ENCODE measurements at places on chromosomes 4 and X.

- DNase-seq, result no peak
Measured at GRCh38 chrX:50888884-50889283, 21.7 kb upstream of the BMP15 start.

GRCh38 chr4:79492148-79492547 lies 84.1 kb upstream of the GK2 start:
- DNase-seq, result no peak

GRCh38 chr4:150960079-150960478 lies 55.0 kb downstream of the LRBA start:
- peak; percentile 68 for DNase-seq

DNA sequence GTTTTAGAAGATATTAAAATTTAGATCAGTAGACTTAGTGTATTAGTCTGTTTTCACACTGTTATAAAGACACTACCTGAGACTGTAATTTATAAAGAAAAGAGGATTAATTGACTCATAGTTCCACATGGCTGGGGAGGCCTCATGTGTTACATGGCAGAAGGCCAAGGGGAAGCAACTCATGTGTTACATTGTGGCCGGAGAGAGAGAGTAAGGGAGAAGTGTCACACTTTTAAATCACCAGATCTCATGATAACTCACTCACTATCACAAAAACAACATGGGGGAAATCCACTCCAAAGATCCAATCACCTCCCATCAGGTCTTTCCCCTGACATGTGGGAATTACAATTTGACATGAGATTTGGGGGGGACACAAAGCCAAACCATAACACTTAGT lies 1159.7 kb upstream of the PCDH7 start:
- DNase-seq, result peak; percentile 52

DNA sequence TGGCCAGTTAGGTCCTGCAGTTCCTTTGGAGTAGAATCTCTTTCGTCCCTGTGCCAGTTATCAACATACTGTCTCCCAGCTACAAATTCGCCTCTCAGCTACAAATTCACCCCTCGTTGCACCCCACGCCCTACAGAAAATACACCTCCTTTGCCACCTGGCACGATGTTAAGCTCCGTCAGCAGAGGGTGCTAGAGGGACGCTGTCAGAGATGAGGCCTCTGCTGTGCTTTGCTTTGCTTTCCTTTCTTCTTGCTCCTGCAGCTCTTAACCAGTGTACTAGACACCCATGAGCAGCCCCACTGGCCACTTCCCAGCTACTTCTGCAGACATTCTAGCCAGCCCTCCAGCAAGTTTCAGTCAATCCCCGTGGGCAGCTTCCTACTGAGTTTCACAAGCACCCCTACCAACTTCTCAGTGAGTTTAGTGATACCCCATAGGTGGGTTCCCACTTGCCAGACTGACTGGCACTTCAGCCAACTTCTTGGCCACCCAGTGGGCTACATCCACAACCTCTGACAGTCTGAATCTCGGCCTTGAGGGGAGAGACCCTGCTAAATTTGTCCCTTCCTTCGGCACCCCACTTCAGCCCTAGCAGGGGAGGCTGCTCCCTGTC lies 21.8 kb downstream of the HAUS3 start:
- DNase-seq, result peak; percentile 69

- peak; percentile 77 for DNase-seq
Measured at GRCh38 chr4:71026086-71026485, 32.6 kb downstream of the DCK start.

DNA sequence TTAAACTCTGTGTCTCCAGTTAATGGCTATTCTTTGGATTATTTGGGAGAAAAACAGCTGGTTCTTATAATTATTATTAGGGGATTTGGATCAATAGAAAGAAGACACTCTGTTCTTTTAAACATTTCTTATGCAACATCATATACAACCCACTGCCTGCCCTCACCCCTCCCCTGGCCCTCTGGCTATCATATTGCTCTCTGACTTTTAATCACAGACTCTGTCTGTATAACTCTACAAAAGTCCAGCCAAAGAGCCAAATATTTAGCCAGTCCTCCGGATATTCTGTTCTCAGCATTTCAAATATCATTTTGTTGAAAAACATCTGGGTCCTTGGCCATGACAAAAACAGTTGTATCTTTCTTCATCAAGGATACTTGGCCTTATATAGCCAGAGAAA lies 19.0 kb upstream of the PACRGL start:
- no peak for DNase-seq

- DNase-seq, result no peak
Measured at GRCh38 chr4:152218576-152218975, 317.3 kb downstream of the FBXW7 start.

GRCh38 chr4:137536789-137537561 lies 4.7 kb upstream of the PCDH18 start:
- DNase-seq, result peak; percentile 32

GRCh38 chr4:6071191-6071958 lies 53.1 kb upstream of the C4orf50 start:
- no peak for DNase-seq

- no peak for DNase-seq
Measured at GRCh38 chrX:146141221-146141620, 323.6 kb downstream of the SLITRK2 start.

GRCh38 chr4:7332216-7333023 lies 102.3 kb downstream of the PSAPL1 start:
- no peak for DNase-seq

DNA sequence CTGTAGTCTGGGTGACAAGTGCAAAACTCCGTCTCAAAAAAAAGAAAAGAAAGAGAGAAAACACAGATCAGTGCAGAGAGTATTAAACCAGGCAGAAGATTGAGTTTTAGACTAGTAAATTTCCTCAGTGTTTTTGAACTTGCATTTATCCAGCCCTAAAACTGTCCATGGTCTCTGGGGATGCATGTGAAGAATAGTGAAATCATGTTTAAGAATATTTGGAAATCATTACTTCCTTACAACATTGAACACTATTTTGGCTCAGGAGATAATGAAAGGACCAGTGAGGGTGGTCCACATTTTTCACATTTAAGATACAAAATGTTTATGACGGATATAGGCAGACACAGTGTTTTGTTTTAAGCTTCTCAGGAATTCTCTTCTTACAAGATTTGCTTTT lies 195.8 kb upstream of the RASGEF1B start:
- DNase-seq, result no peak

GRCh38 chr4:159174645-159175084 lies 71.8 kb downstream of the RAPGEF2 start:
- DNase-seq, result no peak

- no peak for DNase-seq
Measured at GRCh38 chr4:80195441-80196140, 1.7 kb upstream of the PRDM8 start.

- DNase-seq, result peak; percentile 19
Measured at GRCh38 chr4:33063241-33063640, 2343.1 kb downstream of the PCDH7 start.

DNA sequence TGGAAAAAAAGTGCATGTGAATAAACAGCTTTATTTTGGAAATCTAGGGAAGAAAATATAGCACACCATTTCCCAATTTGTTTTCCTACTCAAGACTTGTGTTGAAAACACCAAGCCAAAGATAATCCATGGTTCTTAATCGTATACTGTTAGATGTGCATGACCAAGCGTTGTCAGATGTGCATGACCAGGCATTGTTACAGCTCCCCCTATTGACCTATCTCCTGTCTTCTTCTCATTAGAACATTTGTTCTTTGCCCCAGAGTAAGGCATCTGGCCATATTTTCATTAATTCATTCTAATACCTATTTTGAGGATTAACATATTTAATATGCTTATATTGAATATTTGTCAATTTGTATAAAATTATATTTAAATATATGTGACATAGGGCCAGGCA lies 14.4 kb upstream of the VCX start:
- peak; percentile 0 for DNase-seq

GRCh38 chrX:17788439-17788838 lies 51.1 kb downstream of the SCML1 start:
- DNase-seq, result peak; percentile 25

GRCh38 chr4:5824227-5824626 lies 68.7 kb downstream of the CRMP1 start:
- DNase-seq, result no peak

- DNase-seq, result peak; percentile 24
Measured at GRCh38 chr4:7087036-7087435, 19.2 kb upstream of the GRPEL1 start.

- peak; percentile 11 for DNase-seq
Measured at GRCh38 chr4:53508446-53508845, 82.8 kb downstream of the LNX1 start.

GRCh38 chr4:147059064-147059731 lies 113.5 kb upstream of the TTC29 start:
- DNase-seq, result no peak

- DNase-seq, result no peak
Measured at GRCh38 chr4:107870916-107871786, 46.4 kb downstream of the SGMS2 start.

DNA sequence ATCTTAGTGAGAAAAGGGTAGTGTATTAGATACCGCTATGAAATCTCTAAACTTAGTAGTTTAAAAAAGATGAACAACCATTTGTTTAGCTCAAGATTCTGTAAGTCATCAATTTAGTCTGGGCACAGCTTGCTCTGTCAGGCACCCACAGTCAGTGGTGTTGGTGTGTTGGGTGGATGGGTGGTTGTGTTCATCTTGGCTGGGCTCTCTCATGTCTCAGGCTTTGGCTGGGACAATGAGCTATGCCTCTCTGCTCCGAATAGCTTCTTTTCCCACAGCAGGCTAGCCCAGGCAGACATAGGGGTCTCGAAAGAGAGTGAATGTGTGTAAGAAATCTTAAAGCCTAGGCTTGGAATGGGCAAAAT lies 127.0 kb upstream of the GATB start:
- DNase-seq, result no peak

- no peak for DNase-seq
Measured at GRCh38 chrX:107602694-107603239, 25.5 kb upstream of the PRPS1 start.

DNA sequence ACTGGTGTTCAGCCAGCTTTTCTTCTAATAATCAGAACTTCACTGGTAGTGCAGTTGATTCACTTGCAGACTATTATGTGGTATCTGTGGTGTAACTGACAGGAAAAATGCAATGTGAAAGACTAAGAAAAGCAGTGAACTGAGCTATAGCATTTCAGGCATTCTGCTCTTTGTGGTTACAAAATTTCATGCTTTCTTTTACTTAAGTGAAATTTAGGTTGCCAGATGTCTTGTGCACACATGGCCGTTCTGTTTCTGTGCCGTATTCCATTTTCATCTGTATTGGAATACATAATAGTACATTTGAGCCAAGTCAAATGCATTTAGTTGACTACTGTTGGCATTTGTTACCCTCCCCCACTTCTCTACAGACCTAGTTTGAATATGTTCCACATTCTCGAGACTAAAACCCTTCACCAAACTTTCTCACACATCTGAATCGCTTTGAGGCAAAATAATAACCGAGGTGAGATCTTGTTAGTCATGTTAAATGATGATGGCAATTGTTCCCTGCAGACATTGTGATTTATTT lies 8.2 kb downstream of the RTL3 start:
- no peak for DNase-seq

DNA sequence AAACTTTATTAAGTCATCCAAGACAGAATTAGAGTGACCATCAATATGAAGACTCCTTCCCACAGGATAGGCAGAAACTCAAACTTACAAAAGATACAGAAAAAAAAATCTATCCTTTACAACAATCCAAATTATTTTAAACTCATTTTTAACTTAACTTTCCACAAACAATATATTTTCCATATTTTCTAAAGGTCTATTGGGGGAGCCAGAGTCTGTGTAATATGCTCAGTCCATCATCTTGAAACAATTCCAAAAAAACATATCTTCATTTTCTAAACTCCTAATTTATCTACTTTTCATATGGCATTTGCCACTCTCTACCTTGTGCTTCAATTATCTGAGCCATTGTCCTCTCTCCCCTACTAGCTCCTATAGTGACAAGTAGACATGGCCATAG lies 378.1 kb downstream of the PDGFC start:
- DNase-seq, result no peak

DNA sequence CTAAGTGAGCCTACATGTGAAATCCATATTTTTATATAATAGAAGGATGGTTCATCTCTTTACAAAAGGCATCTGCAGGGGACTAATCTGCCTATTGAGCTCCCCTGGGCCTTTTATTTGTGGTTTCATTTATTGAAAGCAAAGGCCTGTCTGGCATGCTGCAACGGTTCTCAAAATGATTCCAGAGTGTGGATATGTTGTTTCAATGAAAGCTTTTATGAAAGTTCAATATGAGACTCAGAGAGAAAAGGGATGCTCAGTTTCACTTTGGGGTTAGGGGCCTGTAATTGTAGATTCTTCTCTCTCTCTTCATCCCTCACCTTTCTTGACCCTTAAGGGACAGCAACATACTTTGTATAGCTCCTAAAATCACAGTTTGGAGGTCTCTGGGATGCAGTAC lies 204.2 kb upstream of the CASK start:
- no peak for DNase-seq

- peak; percentile 39 for DNase-seq
Measured at GRCh38 chrX:38045538-38046096, 39.3 kb downstream of the SYTL5 start.

GRCh38 chr4:25769251-25769650 lies 93.5 kb downstream of the SEL1L3 start:
- DNase-seq, result no peak

GRCh38 chr4:65671372-65671771 lies 1.1 kb upstream of the EPHA5 start:
- peak; percentile 34 for DNase-seq

- DNase-seq, result no peak
Measured at GRCh38 chrX:14573161-14573560, 43.8 kb downstream of the GLRA2 start.

DNA sequence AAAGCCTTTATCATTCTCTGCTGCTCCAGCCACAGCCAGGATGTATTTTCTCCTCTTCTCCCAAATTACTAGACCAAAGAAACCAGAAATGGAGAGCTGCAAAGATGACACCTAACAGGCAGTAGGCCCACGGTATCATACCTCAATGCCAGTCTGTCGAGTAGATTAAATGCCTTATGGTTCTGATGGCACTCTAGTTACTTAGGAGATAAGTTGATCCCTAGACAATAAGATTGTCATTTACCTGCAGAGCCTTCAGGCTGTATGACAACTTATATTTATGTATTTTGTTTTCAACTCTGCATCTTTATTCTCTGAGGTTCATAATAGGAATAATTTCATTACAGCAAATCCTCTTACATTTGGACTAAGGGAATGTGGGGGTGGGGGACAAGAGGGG lies 262.1 kb downstream of the LDB2 start:
- no peak for DNase-seq

- peak; percentile 5 for DNase-seq
Measured at GRCh38 chrX:1249101-1249887, 19.3 kb upstream of the CSF2RA start.

- DNase-seq, result no peak
Measured at GRCh38 chrX:108053218-108053617, 8.4 kb downstream of the VSIG1 start.

- no peak for DNase-seq
Measured at GRCh38 chr4:101218346-101218745, 129.0 kb downstream of the PPP3CA start.

GRCh38 chr4:14841801-14842768 lies 160.2 kb upstream of the CPEB2 start:
- peak; percentile 77 for DNase-seq

DNA sequence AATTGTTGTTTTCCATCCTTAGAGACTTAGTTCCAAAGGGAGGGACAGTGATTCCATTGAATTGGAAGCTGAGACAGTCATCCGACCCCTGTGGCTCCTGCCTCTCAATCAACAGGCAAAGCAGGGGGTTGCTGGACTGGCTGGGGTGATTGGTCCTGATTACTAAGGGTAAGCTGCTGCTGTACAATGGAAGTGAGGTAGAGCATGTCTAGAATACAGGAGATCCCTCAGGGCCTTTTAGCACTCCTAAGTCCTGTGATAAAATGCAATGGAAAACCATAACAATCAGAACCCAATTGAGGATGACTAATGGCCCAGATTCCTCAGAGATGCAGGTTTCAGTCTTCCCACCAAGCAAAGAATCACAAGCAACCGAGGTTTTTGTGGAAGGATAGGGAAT lies 127.6 kb downstream of the AASDH start:
- DNase-seq, result no peak
